ENCODE measurements at places on chromosomes 3 and 15.

DNA sequence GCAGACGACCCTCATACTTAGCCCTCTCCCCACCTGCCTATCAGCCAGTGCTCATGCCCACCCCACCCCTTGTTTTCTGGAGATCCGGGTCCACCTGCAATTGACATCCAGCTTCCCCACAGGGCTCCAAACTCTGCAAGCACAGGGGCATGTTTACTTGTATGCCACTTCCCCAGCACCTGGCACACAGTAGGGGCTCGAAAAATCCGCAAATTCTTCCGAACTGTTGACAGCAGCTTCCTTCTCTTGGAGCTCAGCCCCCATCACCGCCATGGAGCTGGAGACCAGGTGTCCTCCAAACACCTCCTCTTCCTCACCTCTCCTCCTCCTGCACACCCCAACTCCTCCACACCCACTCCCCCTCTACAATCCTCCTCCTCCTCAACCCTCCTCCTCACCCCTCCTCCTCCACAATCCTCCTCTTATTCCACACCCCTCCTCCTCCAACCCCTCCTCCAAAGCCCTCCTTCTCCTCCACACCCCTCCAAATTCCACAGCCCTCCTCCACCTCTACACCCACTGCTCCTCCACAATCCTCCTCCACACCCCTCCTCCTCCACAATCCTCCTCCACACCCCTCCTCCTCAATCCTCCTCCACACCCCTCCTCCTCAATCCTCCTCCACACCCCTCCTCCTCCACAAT is 70.4 kb upstream of the BLM start:
- no peak for DNase-seq

GRCh38 chr3:62379321-62379798 is 6.0 kb upstream of the FEZF2 start:
- DNase-seq, result no peak

GRCh38 chr3:72231439-72232196 is 446.7 kb upstream of the PROK2 start:
- DNase-seq, result no peak

DNA sequence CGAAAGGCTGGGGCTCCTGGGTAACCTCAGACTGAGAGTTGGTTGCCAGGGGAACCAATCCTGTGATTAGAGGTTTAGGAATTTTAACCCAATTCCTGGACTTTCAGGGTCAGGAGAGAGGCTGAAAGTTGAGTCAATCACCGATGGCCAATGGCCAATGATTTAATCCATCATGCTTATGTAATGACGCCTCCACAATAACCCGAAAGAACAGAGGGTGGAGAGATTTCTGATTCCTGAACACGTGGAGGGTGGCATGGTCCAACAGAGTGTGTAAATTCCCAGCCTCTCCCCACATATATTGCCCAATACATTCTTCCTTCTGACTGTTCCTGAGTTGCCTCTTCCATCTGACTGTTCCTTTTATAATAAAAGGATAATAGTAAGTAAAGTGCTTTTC is 137.2 kb upstream of the CBLB start:
- no peak for DNase-seq

All from NCI-H1417 treated with DMSO at 0.1 percent for 48 hours (cell line).